ENCODE measurements at places on chromosomes 7 and 10. TPM values are rescaled to one million over a fixed set of nuclear protein-coding genes. Genes with fewer than 3 reads are reported as not detected.

The HIBADH gene
- 42.0 TPM for total RNA-seq

The BLOC1S2 gene
- 101 TPM for total RNA-seq

The TMEM130 gene
- total RNA-seq, result 0.30 TPM

The SPDYE2 gene
- not detected for total RNA-seq

The ASB10 gene
- total RNA-seq, result not detected

The TFEC gene
- total RNA-seq, result not detected

The AKR1C3 gene
- total RNA-seq, result 1,121 TPM

The ZNF804B gene
- not detected for total RNA-seq

The SFR1 gene
- 16.2 TPM for total RNA-seq

The TAS2R3 gene
- total RNA-seq, result not detected

The HOXA2 gene
- total RNA-seq, result 0.85 TPM

The TAC1 gene
- total RNA-seq, result not detected

The HPSE2 gene
- total RNA-seq, result not detected

The LIPJ gene
- total RNA-seq, result not detected

The MINDY4 gene
- total RNA-seq, result 2.3 TPM

The EGFR gene
- total RNA-seq, result 88.0 TPM

The TUBAL3 gene
- total RNA-seq, result 0.31 TPM

The CYP3A5 gene
- total RNA-seq, result 1.1 TPM

The NME8 gene
- total RNA-seq, result not detected

The HUS1 gene
- total RNA-seq, result 16.5 TPM

The TRIL gene
- not detected for total RNA-seq

The PHKG1 gene
- 0.31 TPM for total RNA-seq

The NAT16 gene
- total RNA-seq, result 0.19 TPM

The SNX10 gene
- 5.2 TPM for total RNA-seq

The HTR5A gene
- not detected for total RNA-seq

The CYP3A4 gene
- 0.10 TPM for total RNA-seq

Measured in A549 treated with AZD2906 at 1 μM for 4 hours (cell line).